Stimulated activated memory B cell treated with anti-CD40 and anti-IgM and Interleukin-4, amounts not matched to agents 10 μg/mL and 1 μg/mL and 100 μg/mL, for 72 hours (primary cell): ENCODE measurements at places on chromosomes 12 and 14.

DNA sequence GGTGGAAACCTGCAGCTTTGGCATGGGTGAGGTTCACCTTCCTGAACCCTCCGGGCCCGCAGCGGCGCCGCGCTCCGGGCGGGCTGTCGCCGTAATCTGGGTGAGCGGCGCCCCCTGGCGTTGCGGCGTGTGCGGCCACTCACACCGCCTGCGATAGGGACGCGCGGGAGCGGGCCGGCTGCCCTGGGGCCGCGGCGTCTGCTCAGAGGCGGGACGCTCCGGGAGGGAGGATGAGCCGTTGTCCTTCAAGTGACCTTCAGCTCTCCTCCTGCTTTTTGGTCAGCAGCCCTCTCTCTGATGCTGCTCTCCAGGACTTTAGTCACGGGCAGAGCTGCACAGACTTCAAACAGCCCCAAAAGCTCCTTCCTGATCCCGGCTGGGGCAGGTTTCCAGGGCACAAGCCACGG is 211.7 kb upstream of the FKBP4 start:
- peak; percentile 57 for ATAC-seq

DNA sequence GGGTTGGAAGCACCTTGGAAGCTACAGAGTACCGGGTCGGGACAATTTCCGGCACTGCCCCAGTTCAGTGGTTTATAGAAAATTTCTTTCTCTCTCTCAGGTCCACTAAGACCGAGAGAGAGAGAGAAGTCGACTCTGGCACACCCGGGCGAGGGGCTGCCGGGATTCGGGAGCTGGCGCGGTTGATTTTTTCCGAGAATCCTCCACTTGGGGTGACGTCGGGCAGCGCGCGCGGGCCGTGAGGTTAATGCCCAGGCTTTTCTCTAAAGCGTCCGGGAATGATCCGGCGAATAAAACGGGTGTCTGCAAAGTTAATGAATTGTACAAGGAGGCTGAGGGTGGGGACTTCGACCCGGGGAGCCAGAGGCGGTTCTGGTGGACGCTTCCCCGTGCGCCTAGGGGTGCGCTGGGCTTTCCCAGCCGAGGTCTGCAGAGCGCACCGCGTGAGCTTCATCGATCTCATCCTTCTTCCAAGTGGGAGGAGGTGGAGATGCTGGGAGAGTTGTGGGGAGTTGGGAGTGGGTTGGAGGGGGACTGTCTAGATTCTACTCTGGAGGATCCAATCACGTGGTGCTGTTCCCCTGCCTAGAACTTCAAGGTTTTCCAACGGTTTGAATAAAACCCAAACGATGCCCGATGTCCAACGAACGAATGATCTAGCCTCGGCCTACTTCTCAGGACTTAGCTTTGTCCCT is 51.9 kb upstream of the TBX3 start:
- ATAC-seq: peak; percentile 16

- ATAC-seq: no peak
Observed at GRCh38 chr12:85697003-85697402, 139.2 kb downstream of the RASSF9 start.

GRCh38 chr14:37090026-37090425 is 82.4 kb downstream of the SLC25A21 start:
- ATAC-seq: no peak

DNA sequence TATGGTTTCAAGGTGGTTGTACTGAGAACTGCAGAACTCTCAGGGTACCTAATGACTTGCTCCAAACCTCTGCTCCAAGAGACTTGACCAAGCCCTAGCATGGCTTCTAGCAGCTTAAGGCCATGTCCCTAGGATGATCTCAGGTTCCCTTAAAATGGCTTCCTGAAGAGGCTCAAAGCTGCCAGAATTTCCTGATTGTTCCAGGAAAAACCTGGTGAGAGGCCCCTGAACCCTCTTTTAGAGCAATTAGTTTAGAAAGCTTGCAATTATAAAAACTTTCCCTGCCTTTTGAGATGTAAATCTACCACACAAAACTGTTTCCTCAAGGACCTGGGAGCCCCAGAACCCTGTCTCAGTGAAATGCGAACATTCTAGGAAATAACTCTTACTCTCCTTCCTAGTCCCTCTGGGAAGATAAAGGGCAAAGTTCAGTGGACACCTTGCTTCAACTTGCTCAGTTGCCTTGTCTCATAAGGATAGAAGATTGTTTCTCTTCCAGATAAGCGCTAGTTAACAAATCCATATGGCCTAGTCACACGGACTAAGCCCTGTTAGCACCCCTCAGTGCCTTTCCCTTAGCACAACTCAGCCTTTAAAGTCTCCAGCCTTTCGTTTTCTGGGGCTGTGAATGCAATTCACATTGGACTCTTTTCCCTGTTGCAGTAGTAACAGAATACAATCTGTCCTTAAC is 2.5 kb downstream of the CMAS start:
- ATAC-seq: no peak

- ATAC-seq: no peak
Observed at GRCh38 chr12:41014643-41015020, 173.5 kb upstream of the PDZRN4 start.

DNA sequence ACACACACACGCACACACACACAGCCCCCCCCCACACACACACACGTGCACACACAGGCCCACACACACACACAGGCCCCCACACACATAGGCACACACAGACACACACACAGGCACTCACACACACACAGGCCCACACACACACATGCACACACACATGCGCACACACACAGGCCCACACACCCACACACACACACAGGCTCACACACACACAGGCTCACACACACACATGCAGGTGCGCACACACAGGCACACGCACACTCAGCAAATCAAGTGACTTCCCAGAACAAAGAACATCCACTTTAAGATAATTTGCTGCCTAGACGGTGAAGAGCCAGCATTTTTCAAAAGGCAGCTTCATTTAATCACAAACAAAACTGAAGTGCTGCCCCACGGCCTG is 78.5 kb upstream of the FBRSL1 start:
- no peak for ATAC-seq

DNA sequence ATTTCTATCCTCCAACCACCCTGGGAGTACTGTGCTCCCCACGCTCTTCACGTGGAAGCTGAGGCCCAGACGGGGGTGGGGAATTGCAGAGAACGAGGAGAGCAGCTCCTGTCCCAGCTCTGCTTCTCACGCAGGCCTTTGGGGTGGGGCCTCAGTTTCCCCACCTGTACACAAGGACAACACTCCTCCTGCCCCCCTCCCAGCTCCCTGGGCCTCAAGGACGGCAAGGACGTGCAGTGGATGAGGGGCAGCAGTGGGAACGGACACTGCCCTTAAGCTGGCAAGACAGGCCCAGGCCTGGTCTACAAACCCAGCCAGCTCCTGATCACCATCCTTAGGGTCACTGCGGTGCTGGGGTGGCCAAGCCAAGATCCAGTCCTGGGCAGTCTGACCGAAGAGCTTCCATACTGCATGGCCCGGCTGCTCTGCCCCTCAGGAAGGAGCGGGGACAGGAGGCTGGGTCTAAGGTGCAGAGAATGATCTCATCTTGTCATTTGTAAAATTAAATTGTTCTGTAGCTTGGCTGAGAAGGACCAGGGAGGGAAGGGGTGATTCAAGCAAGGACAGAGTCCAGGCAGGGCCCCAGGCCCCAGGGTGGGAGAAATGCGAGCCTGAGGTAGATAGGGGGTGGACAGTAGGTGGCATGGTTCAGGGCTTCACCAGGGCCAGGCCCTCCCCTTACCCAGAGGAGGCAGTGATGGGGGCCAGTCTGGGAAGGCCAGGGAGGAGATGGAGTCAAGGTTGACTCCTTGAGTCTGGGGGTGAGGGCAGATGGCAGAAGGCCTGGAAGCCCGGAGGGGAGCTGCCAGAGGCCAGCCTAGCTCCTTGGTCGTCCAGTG is 1.3 kb upstream of the CLBA1 start:
- no peak for ATAC-seq

- ATAC-seq: no peak
Observed at GRCh38 chr14:23883684-23884540, 69.7 kb upstream of the DHRS4 start.

- no peak for ATAC-seq
Observed at GRCh38 chr12:54661048-54661447, 12.9 kb upstream of the DCD start.

DNA sequence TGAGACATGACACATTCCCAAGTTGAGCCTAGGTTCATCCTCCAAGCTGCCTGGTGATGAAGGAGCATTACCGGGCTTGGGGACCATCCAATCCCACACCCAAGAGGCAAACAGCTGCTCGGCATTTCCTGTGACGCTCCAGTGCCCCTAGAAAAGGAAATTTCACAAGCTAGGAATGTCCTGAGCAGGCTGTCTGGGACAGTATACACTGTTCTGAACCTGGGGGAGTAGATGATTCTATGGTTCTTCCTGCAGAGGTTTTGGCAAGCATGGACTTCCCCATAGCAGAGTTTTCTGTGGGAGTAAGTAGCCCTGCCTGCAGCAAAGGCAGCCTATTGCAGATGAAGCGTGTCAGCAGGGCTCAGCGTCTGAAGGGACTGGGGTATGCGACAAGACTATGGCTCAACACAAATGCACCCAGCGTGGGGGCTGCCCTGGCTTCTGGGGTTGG is 47.4 kb upstream of the SRSF5 start:
- no peak for ATAC-seq

GRCh38 chr12:94714378-94715114 is 64.2 kb upstream of the TMCC3 start:
- no peak for ATAC-seq

DNA sequence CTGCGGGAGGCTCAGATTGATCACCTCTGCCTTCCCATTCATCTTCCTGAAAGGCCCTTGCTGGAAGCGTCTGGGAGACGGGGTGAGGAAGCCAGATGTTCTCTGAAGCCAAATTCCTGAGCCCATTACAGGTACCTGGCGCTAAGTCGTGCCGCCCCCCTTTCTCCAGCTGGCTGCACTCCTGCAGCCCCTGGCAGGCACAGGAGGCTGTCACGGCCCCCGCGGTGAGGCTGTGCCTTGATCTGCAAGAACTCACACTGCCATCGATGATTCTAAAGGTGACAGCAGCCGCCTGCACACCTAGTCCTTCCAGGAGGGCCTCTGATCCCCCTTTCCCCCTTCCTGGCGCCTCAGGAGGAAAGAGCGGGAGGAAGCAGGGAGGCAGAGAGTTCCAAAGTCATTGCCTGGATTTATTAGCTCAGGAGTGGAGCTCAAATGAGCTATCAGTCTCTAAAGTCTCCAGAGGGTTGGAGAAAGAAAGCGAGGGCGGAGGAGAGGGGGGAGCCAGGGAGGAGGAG is 106.9 kb downstream of the RFLNA start:
- no peak for ATAC-seq

DNA sequence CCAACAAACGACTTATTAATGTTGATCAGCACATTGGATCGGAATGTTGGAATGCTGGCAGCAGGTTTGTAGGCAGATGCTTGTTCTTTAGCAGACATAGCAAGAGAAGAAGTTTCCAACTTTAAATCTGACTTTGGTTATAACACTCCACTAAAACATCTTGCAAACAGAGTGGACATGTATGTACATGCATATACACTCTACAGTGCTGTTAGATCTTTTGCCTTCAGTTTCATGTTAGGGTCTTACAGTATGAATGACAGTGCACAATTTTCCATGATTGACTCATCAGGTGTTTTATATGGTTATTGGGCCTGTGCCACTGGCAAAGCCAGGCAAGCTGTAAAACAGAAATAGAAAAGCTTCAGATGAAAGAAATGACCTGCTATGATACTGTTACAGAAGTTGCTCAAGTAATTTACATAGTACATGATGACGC is 14.3 kb upstream of the DHRS7 start:
- ATAC-seq: no peak

GRCh38 chr14:77438596-77438995 is 15.3 kb upstream of the NOXRED1 start:
- ATAC-seq: no peak

DNA sequence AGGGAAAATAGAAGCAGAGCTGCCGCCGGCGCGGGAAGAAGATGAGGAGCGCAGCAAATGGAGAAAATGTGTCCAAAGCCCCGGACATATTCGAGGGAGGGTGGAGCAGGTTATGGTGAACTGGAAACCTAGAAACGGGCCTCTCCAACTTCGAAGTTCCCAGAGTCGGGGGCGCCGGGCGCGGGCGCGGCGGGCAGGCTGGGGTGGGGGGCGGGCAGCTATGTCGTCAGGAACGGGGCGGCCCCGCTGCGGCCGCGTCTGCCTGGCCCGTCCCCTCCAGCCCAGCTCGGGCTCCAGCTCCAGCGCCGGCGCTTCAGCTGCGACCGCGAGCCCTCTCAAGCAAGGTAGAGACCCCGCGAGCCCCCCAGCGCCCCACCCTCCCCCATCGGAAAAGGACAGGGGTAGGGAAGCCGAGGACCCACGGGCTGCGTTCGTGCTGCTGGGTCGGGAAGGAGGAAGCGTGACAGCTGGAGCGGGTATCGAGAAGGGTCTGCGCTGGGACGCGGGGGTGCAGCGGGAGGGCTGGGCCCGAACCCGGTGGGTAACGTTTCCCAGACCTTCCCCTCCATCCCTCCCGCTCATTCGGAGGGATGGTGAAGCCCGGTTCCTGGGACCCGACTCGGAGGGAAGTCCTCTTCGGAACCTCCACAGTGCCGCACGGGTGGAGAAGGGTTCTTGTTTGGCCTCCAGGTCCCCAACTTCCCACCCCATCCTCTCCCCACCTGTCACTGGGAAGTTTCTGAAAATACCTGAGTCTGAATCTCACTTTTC is 1.0 kb downstream of the DGKA start:
- ATAC-seq: no peak

- no peak for ATAC-seq
Observed at GRCh38 chr14:87767567-87767901, 225.4 kb downstream of the GALC start.

- peak; percentile 0 for ATAC-seq
Observed at GRCh38 chr12:118371321-118372282, 1.1 kb downstream of the TAOK3 start.

- ATAC-seq: peak; percentile 54
Observed at GRCh38 chr14:68305738-68306137, 486.2 kb downstream of the RAD51B start.

DNA sequence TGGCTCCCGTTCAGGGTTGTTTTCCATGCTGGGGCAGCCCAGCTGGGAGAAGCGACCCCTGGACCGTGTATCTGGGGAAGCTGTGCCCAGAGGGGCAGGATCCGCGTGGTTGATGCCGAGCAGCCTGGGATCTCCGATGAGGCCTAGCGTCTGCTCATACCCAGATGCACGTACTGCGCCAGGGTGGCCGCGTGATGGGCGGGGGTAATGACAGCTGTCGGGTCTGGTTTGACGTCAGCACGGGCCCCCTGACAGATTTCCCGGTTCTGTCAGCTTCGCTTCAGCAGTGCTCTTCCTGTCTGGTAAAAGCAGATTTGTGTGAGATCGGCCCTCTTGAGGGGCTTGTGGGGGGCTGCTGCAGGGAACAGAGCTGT is 147.3 kb downstream of the TSPAN9 start:
- ATAC-seq: no peak

DNA sequence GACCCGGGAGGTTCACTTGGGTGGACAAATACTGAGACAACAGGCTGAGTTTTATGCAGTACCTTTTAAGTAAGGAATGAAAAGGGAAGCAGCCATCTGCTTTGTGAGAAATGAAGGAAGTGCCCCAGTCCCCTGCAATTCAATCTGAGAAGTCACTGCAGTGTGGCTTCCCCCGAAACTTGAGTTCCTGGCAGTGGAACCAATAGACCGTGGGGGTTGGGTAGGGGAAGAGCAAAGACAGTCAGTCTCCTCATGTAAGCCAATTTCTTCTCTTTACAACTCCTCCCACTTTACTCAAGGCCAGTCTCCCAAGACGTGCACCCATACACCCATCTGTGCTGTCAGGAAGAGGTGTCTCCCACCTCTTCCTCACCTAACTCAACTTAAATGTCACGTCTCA is 206.5 kb downstream of the BCAT1 start:
- peak; percentile 95 for ATAC-seq

GRCh38 chr12:6612247-6612646 is 5.1 kb upstream of the CHD4 start:
- ATAC-seq: no peak

- ATAC-seq: no peak
Observed at GRCh38 chr14:88454886-88455285, 69.4 kb downstream of the SPATA7 start.

- ATAC-seq: no peak
Observed at GRCh38 chr12:124842800-124843510, 20.7 kb downstream of the SCARB1 start.
